ENCODE measurements at places on chromosomes 6 and 20.

DNA sequence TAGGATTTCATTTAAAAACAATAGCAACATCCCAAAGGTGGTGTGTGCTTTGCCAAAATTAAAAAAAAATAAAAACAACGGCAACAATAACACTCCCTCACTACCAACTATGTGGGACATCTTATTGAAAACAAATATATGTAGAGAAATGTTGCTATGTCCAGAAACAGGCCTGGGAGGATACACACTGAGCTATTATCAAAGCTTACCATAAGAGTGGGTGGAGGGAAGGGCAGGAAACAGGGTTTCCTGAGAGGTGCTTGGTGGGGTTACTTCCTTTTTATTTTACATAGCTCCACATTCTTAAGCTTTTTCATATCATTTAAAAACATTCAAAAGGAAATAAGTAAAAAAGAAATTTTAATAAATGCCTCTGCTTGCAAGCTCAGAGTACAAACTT, 150.0 kb upstream of the RIPOR2 start:
- DNase-seq: no peak

- no peak for DNase-seq
Measured at GRCh38 chr20:4788314-4788713, 66.6 kb downstream of the PRND start.

- DNase-seq: no peak
Measured at GRCh38 chr6:36357872-36358225, 21.2 kb upstream of the BNIP5 start.

DNA sequence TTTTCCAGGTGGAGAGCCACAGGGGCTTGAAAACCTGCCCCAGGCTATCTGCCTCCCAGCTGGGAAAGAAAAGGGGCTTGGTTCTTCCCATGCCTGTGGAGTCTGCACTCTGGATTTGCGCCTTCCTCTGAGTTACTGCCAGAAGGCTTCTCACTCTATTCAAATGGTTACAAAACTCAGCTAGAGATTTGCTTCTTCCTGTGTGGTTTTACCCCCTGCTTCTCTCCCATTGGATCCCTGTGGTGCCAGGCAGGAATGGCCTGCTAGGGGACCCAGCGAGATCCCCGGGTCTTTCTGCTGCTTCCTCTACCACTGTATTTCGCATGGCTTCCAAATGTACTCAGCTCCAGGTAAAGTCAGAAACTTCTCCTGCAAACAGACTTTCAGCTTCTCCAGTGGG, 192.0 kb upstream of the HS3ST5 start:
- no peak for DNase-seq

DNA sequence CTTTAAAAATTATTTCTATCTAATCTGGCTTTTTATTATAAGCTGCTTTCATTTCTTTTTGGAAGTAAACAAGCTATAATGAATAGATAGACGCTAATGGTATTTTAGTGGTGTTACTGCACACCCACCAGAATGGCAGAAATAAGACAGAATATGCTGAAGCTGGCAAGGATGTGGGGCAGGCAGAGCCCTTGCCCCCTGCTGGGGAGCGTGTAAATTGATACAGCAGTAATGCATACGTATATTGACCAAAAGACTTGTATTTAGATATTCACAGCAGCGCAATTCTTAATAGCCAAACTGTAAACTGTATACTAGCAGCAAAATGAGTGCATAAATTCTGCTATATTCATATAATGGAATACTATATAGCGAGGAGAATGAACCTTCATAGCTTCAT, 35.3 kb downstream of the TMEM181 start:
- no peak for DNase-seq

GRCh38 chr20:61733891-61734732, 331.6 kb downstream of the TAF4 start:
- no peak for DNase-seq

DNA sequence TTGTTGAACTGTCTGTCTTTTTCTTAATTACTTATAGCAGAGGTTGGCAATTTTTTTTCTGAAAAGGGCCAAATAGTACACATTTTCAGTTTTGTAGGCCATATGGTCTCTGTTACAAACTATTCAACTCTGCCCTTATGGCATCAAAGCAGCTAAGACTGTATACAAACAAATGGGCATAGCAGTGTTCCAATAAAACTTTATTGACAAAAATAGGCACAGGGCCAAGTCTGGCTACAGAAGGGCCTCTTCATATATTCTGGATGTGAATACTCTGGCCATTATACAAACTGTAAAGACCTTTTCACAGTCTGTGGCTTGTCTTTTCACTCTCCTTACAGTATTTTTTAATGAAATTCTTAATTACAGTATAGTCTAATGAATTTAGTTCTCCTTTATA, 132.1 kb downstream of the PREX1 start:
- no peak for DNase-seq

DNA sequence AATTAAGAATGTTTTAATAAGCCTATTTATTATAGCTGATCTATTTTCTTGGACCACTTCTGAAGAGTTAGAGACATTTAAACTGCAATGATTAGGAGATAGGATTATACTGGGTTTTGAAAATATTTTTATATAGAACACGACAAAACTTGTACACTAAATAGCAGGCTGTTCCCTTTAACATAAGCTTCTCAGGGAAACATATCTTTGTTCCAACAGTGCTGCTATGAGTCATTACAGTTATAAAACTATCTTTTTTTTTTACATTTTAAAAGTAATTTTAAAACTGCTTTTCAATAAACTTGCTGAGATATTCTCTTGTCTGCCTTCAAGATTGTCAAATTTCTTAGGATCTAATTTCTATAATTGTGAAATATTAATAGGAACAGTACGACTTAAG, 389.1 kb downstream of the ARHGAP18 start:
- DNase-seq: no peak

- peak; percentile 18 for DNase-seq
Measured at GRCh38 chr6:98769546-98769945, 64.8 kb upstream of the POU3F2 start.

- no peak for DNase-seq
Measured at GRCh38 chr6:11298651-11299420, 66.4 kb upstream of the NEDD9 start.

DNA sequence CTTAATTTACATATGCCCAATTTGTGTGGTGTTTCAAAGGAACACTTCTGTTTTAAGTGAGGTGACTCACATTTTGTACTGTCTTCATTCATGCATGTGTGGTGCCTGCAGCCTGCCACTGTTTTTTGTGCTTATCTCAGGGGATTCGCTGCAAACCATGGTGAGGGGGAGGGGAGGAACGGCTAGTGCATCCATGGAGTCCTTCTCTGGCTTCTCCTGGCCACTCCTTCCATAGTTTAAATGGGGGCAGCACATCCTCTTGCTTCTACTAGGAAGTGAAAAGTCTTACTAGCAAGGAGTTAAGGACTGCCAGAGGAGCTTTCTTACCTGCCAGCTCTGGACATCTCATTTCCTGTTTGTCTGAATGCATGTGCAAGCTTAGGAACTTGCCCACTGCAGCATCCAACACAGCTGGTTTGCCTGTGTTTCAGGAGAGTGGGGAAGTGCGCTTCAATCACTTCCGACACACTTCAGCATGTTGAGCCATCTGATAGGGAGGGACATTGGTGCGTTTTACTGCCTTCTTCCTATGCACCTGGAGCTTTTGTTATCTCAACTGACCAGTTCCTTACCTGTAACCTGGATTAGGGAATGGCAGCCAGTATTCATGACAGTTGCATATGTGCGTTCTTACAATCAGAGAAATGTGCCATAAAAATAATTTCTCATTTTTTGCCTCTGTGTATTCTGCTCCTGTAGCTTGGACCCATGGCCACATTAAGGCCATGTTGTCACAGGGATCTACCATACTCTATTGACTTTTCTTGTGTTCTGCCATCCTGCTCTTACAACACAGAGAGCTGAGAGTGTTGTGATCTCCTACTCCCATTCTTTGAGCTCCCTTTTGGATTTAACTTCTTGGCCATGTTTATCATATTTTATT, 211.3 kb downstream of the ARID1B start:
- DNase-seq: peak; percentile 77

DNA sequence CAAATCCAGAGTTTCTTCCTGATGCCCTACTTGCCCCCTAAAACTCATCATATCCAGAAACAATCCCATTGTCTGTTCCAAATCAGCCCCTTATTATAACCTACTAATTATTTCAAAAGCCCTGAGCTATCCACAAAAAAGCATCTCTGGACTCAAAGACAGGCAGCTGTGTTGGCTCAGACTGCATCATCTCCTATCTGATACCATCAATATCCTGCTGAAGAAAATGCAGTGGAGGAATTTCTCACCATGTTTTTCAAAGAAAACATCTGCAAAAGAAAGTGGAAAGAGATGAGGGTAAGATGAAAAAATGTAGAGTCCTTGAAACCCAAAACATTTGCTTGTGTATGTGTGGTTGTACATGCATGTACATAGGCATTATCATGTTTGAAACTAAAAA, 153.0 kb upstream of the DEFB112 start:
- DNase-seq: no peak

DNA sequence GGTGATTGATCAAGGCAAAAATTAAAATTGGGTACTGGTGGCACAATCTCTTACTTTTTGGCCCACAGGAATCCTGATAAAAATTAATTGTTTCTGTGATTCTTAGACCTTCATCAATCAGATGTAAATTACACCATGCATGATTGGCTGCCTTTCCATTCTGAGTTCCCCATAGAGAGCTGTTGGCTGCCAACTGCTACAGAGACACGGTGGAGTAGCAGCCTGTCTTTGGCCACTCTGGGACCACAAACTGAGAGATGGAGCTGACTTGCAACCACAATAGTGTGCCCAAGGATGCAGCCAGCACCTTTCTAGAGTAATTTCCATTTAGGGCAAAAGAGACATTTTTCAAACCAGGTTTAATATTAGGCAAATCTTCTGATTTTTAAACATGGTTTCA, 274.3 kb upstream of the MMS22L start:
- DNase-seq: no peak

DNA sequence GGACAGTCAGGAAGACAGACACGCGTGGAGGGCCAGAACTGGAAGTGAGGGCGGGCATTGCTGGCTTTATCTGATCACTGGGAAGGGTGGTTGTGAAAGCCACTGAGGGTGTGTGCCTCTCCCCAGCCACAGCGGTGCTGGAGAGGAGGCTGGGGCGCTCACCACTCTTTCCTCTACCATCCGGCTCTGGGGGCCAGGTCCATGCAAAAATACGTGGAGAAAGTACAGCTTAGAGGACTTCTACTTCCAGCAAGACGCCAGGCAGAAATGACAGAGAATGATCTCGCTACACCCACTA, 148.8 kb upstream of the RPS6KA2 start:
- no peak for DNase-seq

DNA sequence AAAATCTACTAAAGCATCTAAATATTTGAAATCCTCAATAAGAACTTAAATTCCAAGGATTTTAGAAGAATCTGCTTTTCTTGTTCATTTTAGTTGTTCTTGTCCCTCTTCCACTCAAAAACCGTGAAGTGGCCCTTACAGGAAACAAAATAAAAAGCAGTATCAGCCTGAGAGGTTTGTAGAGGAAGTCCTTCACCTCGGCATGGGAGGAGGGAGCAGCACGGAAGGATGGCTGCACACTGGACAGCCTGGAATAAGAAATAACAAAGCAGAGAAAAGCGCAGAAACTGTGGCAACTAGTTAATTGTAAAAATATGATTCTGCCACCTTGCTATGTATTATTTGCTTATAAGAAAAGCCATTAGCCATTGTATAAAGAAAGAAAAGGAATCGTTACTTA, 46.1 kb downstream of the RALGAPA2 start:
- no peak for DNase-seq

GRCh38 chr6:31042806-31043205, 32.5 kb downstream of the MUC22 start:
- DNase-seq: peak; percentile 28

DNA sequence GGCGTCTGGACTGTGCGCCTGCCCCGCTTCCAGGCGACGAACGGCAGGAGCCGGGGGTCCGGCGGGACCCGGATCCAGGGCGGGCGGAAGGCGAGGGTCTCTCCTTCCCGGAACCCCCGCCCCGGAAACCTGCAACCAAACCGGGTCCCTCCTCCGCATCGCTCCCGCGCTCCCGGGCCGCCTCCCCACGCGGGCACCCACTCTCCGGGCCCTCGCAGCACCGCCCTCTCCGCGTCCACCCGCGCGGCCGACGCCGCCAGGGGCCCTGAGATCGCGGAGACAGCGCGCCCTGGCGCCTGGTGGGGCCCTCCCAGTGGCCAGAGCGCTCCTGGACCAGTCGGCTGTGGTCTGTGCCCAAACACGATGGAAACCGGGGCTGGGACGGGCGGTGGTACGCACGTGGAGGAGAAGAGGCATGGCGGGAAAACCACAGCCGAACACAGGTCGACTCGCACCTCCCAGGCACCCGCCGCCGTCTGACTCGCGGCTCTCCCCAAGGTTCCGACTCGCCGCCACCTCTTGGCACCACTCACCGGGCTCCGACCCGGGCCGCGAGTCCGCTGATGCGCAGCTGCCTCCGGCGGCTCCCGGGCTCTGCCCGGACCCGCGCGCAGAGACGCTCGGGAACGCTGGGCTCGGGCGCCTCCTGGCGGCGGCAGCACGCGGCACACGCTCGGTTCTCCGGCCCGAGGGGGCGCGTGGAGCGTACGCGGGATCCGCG, 7.9 kb downstream of the NKX2-2 start:
- DNase-seq: peak; percentile 70

GRCh38 chr20:47354464-47354713, 2.1 kb downstream of the ZMYND8 start:
- no peak for DNase-seq

GRCh38 chr6:106037060-106037459, 49.1 kb upstream of the PRDM1 start:
- DNase-seq: no peak

DNA sequence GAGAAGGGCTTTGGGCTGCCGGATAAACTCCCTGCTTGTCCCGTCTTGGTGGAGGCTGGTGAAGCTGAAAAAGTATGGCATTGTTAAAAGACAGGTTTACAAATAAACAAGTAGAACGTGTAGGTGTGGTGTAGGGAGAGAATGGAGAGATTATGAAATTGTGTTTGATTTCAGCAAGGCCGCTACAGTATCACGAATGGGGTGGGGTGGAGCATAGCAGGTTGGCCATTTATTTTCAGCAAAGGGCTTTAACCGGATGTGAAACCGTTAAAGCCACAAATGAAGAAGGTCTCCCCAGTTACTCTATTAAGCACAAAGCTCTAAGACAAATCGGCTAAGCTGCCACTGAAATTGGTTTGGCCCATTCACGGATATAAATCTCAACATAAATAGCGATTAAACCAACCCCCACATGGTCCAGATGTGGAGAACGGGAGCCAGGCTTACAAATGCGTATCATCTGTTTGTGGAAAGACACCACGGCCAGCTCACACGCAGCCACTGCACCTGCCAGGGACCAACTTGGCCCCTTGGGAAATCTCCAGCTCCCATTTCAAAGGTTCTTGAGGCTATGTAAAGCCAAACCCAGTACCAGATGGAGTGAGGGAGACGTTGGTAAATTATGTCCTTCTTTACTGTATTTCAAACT, 94.0 kb downstream of the ZMYND8 start:
- peak; percentile 75 for DNase-seq

DNA sequence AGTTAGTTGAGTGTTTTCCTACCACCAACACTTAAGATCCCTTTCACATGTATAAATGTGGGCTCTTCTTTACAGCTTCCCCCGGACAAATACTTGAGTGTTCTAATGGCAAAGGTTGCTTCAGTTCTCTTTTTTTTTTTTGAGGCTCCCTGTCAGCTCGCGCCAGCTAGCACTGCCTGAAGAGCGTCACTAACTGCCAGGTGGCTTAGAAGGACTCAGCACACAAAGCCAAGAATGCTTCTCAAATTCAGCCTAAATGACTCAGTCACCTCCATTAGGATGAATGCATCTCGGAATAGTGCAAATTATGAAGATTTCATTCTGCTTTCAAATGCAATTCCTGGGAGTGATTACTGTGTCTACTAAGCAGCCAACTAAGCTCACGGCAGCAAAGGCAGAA, 150.7 kb upstream of the BTBD3 start:
- no peak for DNase-seq

- DNase-seq: no peak
Measured at GRCh38 chr6:151690303-151690702, 117.2 kb upstream of the ESR1 start.
